Heart left ventricle (tissue), 16 donors: ENCODE measurements at places on chromosomes 7 and 10. TPM values are rescaled to one million over a fixed set of nuclear protein-coding genes. Genes with fewer than 3 reads are reported as not detected.

Gene FAM221A
- total RNA-seq: 4.4 TPM

Gene SAMD9L
- 38.3 TPM for total RNA-seq

Gene CALML3
- total RNA-seq: not detected

DNA sequence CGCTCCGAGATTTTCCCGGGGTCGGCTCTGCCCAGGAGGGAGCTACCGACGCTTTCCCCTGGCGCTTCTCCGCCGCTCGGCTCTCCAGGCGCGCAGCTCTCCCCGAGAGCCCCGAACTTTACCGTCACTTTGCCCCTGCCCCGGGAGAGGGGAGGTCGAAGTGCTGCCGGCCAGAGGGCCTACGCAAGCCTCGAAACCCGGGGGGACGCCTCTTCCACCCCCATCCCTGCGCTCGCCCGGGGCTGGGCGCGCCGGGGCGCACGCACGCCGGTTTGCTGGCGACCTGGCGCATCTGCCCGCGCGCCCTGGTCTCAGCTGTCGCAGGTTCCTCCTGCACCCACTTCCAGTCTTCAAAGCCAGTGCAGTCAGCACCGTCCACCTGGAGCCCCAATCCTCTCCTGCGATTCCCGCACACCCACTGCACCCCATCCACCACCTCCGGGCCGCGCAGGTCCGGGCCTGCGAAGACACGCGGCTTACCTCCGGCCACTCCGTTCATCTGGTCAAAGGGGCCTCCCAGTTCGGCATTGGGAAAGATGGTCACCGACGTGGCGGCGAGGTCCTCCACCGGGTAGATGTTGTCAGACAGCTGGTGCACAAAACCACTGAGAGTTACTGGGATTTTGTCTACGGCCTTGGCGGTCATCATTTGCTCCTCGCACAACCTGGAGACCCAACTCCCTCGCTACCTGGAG lies 638 bp downstream of the EGR2 start:
- H3K4me1 ChIP-seq: peaks cover 16% of the 10 kb centered on the region
- DNase-seq: no peak
- H3K27me3 ChIP-seq: peaks cover 22% of the 10 kb centered on the region
- peak overlapping the region; percentile 87 for H3K27ac ChIP-seq
- peak overlapping the region; percentile 88 for H3K4me3 ChIP-seq

- DNase-seq: no peak
- no peaks in the 10 kb centered on the region for H3K36me3 ChIP-seq
- H3K27me3 ChIP-seq: no peaks in the 10 kb centered on the region
- no peaks in the 10 kb centered on the region for H3K4me1 ChIP-seq
- H3K4me3 ChIP-seq: no peak overlapping the region
These were observed 1257.4 kb downstream of the GATA3 start for GRCh38 chr10:9311702-9312499.
